CD4-positive, alpha-beta memory T cell (primary cell): ENCODE measurements at places on chromosomes 4 and X. TPM values are rescaled to one million over a fixed set of nuclear protein-coding genes. Genes with fewer than 3 reads are reported as not detected.
A peak's percentile ranks its signal among the peaks of the same experiment; 100 is the strongest.

DNA sequence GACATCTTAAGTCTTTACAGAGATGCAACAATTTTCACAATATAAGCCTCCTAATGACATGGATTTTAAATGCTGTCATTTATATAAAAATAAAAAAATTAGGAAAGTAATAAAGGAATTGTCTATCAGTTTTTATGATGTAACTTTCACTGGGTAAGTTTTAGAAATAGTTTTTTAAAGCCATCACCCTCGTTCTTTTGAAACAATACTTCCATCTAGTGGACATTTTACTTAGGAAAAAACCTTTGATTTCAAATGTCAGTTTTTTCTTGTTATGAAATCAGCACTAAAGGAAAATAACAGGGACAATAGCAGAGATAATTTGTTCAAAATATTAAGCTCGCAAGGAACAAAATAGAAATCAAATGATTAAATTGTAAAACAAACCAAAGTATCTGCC lies 24.3 kb upstream of the NDNF start:
- no peaks in the 10 kb centered on the region for H3K4me1 ChIP-seq
- no peaks in the 10 kb centered on the region for H3K27me3 ChIP-seq
- H3K36me3 ChIP-seq: no peaks in the 10 kb centered on the region
- H3K4me3 ChIP-seq: no peak overlapping the region

- no peak overlapping the region for H3K4me3 ChIP-seq
- H3K27me3 ChIP-seq: no peaks in the 10 kb centered on the region
- no peak overlapping the region for H3K27ac ChIP-seq
- no peaks in the 10 kb centered on the region for H3K4me1 ChIP-seq
- DNase-seq: no peak
Observed at GRCh38 chr4:18568600-18568999, 547.0 kb upstream of the LCORL start.

DNA sequence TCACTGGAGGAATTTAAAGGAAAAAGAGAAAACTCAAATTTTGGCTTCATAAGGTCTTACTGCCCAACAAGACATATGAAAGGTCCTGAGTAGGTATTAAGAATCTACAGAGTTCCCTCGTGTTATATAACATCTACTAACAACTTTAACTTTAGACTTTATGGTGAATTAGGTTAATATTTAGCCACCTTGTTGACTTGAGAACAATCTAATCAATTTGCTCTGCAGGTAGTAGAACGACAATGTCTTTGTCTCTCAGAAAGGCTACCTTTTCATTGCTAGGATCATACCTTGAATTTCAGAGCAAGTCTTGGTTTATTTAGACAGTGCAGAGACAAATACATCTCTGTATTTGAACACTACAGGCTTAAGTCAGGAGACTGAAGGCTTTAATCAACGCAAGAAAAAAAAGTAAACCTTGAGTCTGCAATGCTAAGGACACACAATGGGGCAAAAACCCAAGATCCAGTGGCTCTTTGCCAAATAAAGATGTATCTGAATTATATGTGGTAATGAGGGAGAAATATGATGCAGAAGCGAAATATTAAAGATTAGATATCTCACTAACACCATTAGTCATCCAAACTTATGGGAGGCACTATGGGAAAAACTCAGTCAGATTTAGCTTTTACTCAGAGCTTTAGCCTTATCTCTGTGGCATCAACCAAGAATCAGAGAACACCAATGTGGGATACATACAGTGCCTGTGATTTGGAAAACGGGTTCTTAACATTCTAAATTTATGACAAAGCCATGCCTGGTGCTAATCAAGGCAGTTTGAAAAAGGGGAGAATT lies 93.6 kb upstream of the FTHL17 start:
- H3K4me3 ChIP-seq: no peak overlapping the region
- H3K27ac ChIP-seq: no peak overlapping the region
- H3K36me3 ChIP-seq: no peaks in the 10 kb centered on the region
- no peaks in the 10 kb centered on the region for H3K27me3 ChIP-seq
- H3K4me1 ChIP-seq: no peaks in the 10 kb centered on the region

DNA sequence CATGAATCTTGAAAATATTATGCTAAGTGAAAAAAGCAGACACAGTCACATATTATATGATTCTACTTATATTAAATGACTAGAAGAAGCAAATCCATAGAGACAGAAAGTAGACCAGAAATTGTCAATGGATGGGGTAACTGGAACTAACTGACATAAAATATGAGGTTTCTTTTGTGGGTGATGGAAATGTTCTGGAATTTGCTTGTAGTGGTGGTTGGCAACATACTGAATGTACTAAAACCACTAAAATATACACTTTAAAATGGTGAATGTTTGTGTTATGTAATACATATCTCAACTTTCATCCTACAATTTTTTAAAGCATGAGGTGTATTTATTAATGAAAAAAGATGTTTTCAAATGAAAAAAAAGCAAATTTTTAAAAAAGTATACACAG lies 14.7 kb downstream of the CNOT6L start:
- no peak for DNase-seq
- H3K4me3 ChIP-seq: no peak overlapping the region
- H3K27ac ChIP-seq: no peak overlapping the region
- H3K4me1 ChIP-seq: peaks cover 98% of the 10 kb centered on the region
- no peaks in the 10 kb centered on the region for H3K36me3 ChIP-seq

- no peak overlapping the region for H3K4me3 ChIP-seq
- no peaks in the 10 kb centered on the region for H3K36me3 ChIP-seq
- H3K27me3 ChIP-seq: no peaks in the 10 kb centered on the region
- no peak overlapping the region for H3K27ac ChIP-seq
- H3K4me1 ChIP-seq: no peaks in the 10 kb centered on the region
- DNase-seq: no peak
Observed at GRCh38 chr4:67885762-67886161, 2.0 kb upstream of the TMPRSS11D start.

DNA sequence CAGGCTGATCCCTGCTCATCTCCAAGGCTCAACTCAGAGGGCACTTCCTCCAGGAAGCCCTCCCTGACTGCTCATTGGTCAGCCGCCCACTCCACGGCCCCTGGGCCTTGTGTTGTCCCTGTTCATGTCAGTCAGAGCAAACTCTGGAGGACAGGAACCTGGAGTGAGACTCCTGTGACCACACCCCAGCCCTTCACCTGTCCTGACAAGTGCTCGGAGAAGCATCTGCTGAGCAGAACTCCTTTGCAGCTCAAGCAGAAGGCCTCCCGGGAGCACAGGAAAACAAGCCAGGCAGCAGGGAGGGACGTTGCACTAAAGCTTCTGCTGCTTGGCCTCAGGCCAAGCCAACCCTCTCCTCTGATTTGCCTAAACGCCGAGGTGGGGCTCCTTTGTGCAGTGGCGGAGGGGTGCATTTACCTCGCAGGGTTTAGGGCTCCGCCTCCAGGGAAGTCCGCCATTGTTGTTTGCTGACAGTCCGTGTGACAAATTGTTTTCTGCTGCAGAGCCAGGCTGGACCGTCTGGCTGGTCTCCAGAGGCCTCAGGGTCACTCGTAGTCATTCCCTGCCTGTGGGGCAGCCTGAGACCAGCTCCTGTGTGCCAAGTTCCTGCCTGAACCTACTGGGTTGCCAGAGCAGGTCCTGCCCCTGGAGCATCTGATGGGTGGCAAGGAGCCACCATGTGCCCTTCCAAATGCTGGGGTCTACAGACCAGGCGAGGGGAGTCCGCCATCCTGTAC lies 61.8 kb downstream of the C4orf50 start:
- no peak overlapping the region for H3K27ac ChIP-seq
- H3K27me3 ChIP-seq: no peaks in the 10 kb centered on the region
- DNase-seq: no peak
- H3K4me3 ChIP-seq: no peak overlapping the region
- H3K36me3 ChIP-seq: no peaks in the 10 kb centered on the region

GRCh38 chr4:29467044-29467717 lies 1253.0 kb upstream of the PCDH7 start:
- H3K36me3 ChIP-seq: no peaks in the 10 kb centered on the region
- H3K27me3 ChIP-seq: no peaks in the 10 kb centered on the region
- no peak overlapping the region for H3K4me3 ChIP-seq
- no peaks in the 10 kb centered on the region for H3K4me1 ChIP-seq

RADX gene
- 5.2 TPM for polyA plus RNA-seq

LUZP4 gene
- not detected for polyA plus RNA-seq

DNA sequence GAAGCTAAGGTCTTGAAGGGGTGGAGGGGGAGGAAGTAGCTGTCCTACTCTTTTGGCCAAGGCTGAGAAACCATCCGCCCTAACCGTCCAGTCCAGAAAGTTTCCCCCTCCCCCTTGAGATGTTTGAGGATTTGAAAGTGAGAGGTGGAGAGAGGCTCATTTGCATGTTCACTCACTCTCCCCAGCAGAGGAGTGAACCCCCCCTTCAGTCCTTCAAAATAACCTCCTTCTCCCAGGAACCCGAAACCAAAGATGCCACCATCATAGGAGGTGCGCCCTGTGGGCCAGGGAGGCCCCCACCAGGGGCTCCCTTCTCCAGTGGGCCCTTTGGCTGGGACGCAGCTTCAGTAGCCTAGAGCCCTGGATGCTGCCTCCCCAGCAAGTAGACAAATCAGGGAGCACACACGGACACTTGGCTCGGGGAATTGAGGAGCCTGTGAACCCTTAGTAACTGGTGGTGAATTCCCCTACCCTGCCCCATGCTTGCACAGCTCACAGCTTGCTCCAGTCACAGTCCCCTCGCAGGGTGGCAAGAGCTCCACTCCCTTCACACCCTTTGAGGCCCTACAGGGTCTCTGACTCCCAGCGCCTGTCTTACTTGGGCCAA lies 25.6 kb downstream of the ELF4 start:
- peaks cover 83% of the 10 kb centered on the region for H3K4me1 ChIP-seq
- peak overlapping the region; percentile 70 for H3K27ac ChIP-seq
- DNase-seq: no peak
- peak overlapping the region; percentile 72 for H3K4me3 ChIP-seq
- H3K27me3 ChIP-seq: no peaks in the 10 kb centered on the region

DNA sequence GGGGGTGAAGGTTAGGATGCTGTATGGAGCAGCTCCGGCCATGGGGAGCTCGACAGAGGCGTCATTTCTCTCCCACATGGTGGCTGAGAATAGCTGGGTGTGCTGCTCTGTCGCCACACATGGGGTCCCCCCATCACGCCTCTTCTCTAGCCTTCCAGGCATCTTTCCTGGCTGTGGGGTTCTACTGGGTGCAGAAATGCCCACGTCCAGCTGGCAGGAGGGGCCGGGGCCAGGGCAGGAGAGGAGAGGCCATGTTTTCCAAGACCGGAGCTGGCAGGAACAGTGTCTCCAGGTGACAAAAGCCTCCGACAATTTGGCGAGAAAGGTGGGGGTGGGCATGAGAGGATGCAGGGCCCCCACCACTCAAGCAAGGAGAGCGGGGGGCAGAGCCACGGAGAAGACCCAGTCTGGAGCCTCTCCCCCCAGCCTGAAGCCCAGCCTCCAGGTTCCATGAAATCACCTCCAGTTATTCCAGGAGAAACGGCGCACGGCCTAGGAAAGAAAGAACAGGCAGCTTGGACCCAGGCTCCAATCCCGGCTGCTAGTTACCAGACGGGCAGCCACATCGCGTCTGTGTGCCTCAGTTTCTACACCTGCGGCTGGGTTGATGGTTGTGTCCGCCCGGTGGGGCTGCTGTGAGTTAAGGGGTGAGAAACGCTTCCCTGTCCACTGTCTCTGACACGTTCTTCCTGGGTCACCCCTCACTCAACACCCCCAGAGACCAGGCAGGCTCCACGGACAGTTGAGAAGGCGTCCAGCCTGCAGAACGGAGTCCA lies 27.4 kb upstream of the SPON2 start:
- no peaks in the 10 kb centered on the region for H3K36me3 ChIP-seq
- no peak for DNase-seq
- peaks cover 52% of the 10 kb centered on the region for H3K4me1 ChIP-seq
- H3K4me3 ChIP-seq: no peak overlapping the region
- no peak overlapping the region for H3K27ac ChIP-seq

TRIML2 gene
- polyA plus RNA-seq: not detected

DNA sequence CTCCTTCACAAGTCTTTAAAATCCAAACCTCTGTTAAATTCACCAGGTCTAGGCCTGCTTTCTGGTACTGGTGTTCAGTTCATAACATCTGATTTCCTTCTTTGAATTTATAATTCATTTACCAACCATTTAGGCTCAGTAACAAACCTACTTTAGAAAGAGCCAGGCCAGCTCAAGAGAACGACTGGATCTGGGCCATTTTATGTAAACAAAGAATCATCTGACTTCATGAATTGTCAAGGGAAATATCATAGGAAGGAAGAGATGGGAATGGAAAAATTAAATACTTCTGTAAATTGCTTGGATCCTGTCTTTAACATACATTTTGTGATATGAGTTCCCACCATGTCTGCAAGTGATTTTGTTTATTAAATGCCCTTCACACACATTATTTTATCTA lies 36.5 kb downstream of the DCHS2 start:
- no peak for DNase-seq
- no peak overlapping the region for H3K27ac ChIP-seq
- H3K27me3 ChIP-seq: no peaks in the 10 kb centered on the region
- H3K4me1 ChIP-seq: no peaks in the 10 kb centered on the region
- no peaks in the 10 kb centered on the region for H3K36me3 ChIP-seq
- H3K4me3 ChIP-seq: no peak overlapping the region

DNA sequence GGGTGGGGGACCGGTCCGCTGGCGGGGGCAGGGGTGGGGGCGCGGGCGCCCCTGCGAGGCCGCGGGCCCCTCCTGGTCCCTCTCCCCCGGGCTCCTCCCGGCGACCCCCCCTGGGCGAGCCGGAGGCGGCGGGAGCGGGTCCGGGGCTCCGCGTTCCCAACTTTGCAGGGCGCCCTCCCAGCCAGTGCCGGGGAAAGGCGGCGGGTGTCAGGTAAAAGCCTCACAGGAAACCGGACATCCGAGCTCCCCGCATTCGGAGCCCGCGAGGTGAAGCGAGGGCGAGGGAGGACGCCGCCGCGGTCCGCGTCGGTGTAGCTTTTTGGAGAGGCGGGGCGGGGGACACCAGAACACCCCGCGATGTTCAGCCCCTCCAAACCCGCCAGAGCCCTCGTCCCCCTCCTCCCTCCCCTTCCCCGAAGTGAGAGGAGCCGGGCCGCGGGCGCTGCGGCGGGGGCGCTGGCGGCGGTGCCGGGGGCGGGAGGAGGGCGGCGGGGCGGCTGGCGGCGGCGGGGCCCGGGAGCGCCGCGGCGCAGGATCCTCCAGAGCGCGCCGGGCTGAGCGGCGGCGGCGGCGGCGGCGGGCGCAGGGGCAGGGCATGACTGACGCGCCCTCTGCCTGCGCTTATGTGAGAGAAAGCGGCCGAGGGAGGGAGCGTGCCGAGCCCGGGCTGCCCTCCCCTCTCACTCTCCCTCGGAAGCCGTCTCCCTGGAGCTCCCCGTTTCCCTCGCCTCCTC lies at the start of gene VEGFC:
Gene VEGFC, minus strand, starts transcription at position 597 of the 734 bp plus-strand sequence. CDS start 611 bp downstream, outside the sequence.
- H3K4me3 ChIP-seq: no peak within 1 kb of the TSS
- H3K4me1 ChIP-seq: no peaks in the 10 kb centered on the region
- H3K27ac ChIP-seq: no peak within 1 kb of the TSS

DNA sequence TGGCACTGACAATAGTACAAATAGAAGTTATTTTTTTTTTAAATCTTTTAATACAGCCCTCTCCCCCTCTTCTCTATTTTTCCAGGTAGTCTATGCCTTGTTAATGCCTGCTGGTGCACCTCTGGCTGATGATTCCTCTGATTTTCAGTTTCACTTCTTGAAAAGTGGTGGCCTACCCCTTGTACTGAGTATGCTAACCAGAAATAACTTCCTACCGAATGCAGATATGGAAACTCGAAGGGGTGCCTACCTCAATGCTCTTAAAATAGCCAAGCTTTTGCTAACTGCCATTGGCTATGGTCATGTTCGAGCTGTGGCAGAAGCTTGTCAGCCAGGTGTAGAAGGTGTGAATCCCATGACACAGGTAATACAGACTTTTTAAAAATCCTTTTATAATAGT lies 99.1 kb downstream of the USP9X start:
- no peak overlapping the region for H3K4me3 ChIP-seq
- peaks cover 23% of the 10 kb centered on the region for H3K36me3 ChIP-seq
- peaks cover 8% of the 10 kb centered on the region for H3K4me1 ChIP-seq
- no peaks in the 10 kb centered on the region for H3K27me3 ChIP-seq
- H3K27ac ChIP-seq: no peak overlapping the region
- DNase-seq: no peak

SOX3 gene
- not detected for polyA plus RNA-seq

NMU gene
- polyA plus RNA-seq: 0.49 TPM

RASL11B gene
- polyA plus RNA-seq: 0.10 TPM

FANCB gene
- polyA plus RNA-seq: 4.2 TPM
